ENCODE measurements at places on chromosomes 5 and 9. TPM values are rescaled to one million over a fixed set of nuclear protein-coding genes. Genes with fewer than 3 reads are reported as not detected.

SLCO6A1 gene
- total RNA-seq, result not detected

PMPCA gene
- total RNA-seq, result 74.6 TPM

GFI1B gene
- total RNA-seq, result not detected

TAS2R1 gene
- total RNA-seq, result not detected

- no peak for DNase-seq
- H3K27me3 ChIP-seq, result peaks cover 18% of the 10 kb centered on the region
- H3K4me3 ChIP-seq, result no peak overlapping the region
- H3K4me1 ChIP-seq, result no peaks in the 10 kb centered on the region
Observed at GRCh38 chr5:6353602-6354302, 24.6 kb downstream of the MED10 start.

DNA sequence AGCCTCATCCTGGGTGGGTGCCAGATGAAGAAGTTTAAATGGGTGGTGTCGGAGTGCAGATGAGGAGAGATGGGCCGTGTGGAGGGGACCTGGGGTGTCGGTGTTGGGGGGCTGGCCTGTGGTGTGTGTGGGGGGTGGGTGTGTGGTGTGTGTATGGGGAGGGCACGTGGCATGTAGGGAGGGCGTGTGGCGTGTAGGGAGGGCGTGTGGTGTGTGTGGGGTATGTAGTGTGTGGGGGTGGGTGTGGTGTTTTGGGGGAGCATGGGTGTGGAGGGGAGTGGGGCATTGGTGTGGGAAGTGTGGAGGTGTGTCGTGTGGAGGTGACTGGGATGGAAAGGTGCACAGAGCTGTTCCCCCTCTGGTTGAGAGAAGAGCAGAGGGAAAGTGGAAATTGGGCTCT lies 34.5 kb downstream of the SLC46A2 start:
- peaks cover 16% of the 10 kb centered on the region for H3K4me1 ChIP-seq
- H3K27ac ChIP-seq, result no peak overlapping the region
- no peak overlapping the region for H3K4me3 ChIP-seq
- no peaks in the 10 kb centered on the region for H3K36me3 ChIP-seq
- DNase-seq, result no peak
- H3K27me3 ChIP-seq, result peaks cover 4% of the 10 kb centered on the region

DNA sequence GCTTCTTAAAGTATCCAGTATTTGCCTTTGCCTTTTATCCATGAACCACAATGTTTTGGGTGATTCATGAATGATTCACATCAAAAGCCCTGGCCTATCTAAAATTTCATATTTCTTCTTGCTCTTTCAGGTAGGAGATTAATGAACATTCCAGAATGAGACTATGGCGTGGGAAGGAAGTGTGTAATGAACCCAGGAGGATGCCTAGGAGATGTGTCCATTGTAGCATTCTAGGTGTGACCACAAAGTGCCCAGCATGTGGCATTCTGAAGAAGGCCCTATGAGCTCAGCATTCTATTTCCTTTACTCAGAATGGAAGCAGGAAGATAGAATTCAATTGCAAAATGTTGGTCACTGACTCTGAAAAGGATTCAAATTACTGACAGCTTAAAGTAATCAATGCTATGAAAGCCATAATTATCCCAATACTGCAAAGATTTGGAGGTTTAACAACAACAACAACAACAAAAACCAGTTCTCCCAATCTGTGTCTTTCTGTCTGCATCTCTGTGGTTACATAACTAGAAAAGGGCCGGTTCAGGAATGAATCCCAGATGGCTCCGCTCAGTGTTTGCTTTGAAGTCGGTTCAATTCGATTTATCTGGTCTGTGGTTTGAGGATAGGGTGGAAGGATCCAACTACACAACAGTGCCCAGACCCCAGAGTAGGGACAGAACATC lies 126.7 kb downstream of the FOXD1 start:
- H3K27ac ChIP-seq, result peak overlapping the region; percentile 86
- peaks cover 45% of the 10 kb centered on the region for H3K4me1 ChIP-seq
- peak overlapping the region; percentile 17 for H3K4me3 ChIP-seq
- H3K27me3 ChIP-seq, result peaks cover 2% of the 10 kb centered on the region
- peak; percentile 93 for DNase-seq

GRCh38 chr5:27241564-27242257 lies 203.3 kb upstream of the CDH9 start:
- DNase-seq, result peak; percentile 95
- H3K36me3 ChIP-seq, result peaks cover 27% of the 10 kb centered on the region
- no peaks in the 10 kb centered on the region for H3K27me3 ChIP-seq

GRCh38 chr5:2371419-2371710 lies 380.1 kb downstream of the IRX2 start:
- DNase-seq, result no peak
- H3K36me3 ChIP-seq, result peaks cover 27% of the 10 kb centered on the region
- no peak overlapping the region for H3K4me3 ChIP-seq
- H3K4me1 ChIP-seq, result no peaks in the 10 kb centered on the region

DNA sequence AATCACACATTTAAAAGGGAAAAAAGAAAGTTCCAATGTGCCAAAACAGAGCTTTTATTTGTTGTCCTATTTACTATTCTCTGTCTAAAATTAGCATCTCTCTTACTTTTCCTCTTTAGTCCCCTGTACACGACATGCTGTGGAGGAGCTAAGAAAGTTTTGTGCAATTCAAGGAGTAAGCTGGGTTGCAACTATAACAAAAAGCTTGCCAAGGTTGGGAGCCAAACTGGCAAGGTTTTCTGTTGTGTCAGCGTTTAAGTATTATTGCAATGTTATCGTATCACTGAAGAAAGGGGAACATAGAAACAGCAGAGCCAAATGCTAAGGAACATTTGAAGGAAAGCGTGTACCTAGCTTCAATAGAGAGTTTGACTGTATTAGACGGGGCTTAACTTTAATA lies 680.8 kb downstream of the CETN3 start:
- peaks cover 1% of the 10 kb centered on the region for H3K27me3 ChIP-seq

GRCh38 chr9:34072410-34072809 lies 23.7 kb upstream of the UBAP2 start:
- no peak for DNase-seq
- peaks cover 6% of the 10 kb centered on the region for H3K27me3 ChIP-seq
- no peak overlapping the region for H3K4me3 ChIP-seq
- H3K27ac ChIP-seq, result peak overlapping the region; percentile 60
- H3K36me3 ChIP-seq, result no peaks in the 10 kb centered on the region

DNA sequence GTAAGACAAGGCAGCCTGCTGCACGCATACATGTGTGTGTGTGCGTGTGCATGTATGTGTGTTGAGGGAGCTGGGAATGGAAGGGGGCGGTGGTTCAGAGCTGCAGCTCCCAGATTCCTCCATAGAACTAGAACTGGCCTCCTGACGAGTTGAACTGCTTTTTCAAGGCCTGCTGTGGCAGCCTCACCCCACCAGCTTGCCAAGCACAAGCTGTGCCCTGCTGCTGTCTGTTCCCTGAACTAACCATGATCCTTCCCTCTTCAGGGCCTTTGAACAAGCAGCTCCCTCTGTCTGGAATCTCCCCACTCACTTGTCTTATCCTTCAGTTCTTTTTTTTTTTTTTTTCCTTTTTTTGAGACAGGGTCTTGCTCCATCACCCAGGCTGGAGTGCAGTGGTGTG lies 22.6 kb downstream of the LRSAM1 start:
- DNase-seq, result no peak
- no peak overlapping the region for H3K27ac ChIP-seq
- no peak overlapping the region for H3K4me3 ChIP-seq
- no peaks in the 10 kb centered on the region for H3K4me1 ChIP-seq
- peaks cover 19% of the 10 kb centered on the region for H3K36me3 ChIP-seq

GRCh38 chr5:67575087-67575486 lies 378.5 kb upstream of the CD180 start:
- DNase-seq, result no peak
- H3K4me3 ChIP-seq, result no peak overlapping the region
- H3K27ac ChIP-seq, result no peak overlapping the region
- H3K27me3 ChIP-seq, result no peaks in the 10 kb centered on the region
- peaks cover 4% of the 10 kb centered on the region for H3K4me1 ChIP-seq

DNA sequence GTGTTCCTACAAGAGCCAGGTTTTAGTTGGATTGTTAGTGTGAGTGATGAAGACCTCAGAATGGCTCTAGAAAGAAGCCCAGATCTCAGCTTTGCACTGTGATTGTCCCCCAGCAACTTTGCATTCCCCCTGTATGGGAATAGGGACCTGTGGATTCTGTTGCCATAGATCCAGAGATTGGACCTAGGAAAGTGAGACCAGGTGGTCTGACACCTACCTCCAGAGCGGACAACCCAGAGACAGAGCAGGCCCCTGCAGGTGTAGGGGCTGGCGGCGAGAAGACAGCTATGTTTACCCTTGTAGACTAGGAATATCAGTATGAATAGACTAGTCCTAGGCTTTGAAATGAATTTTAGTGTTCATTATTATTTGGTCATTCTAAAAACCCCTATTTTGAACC lies 53.6 kb downstream of the IRF1 start:
- H3K27me3 ChIP-seq, result no peaks in the 10 kb centered on the region
- 0 out of 2 replicates have a peak overlapping the region, but pooled peaks have one; percentile 50 for H3K4me3 ChIP-seq
- H3K36me3 ChIP-seq, result no peaks in the 10 kb centered on the region
- DNase-seq, result no peak
- H3K27ac ChIP-seq, result peak overlapping the region; percentile 93

DNA sequence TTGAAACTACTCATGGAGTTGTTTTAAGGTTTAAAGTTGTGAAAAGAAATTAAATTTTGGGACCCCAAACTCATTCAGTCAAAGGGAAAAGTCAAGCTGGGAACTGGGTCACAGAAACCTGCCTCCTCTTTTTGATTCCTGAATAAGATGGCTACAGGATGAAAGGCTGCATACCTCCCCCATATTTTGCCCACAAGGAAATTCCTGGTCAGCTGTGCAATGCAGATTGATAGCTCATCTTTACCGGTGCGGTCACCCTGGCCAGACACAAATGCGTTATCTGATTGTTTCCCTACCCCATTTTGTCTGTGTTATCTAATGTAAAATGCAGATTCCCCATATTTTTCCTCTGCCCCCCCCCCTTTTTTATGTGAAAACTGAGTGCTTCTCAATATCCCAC lies 1.3 kb downstream of the HAVCR2 start:
- no peak overlapping the region for H3K4me3 ChIP-seq
- H3K27ac ChIP-seq, result no peak overlapping the region
- no peaks in the 10 kb centered on the region for H3K36me3 ChIP-seq
- peaks cover 13% of the 10 kb centered on the region for H3K27me3 ChIP-seq
- H3K4me1 ChIP-seq, result no peaks in the 10 kb centered on the region
- no peak for DNase-seq

GRCh38 chr9:68738358-68738757 lies 33.3 kb downstream of the PIP5K1B start:
- H3K4me1 ChIP-seq, result no peaks in the 10 kb centered on the region
- no peak overlapping the region for H3K27ac ChIP-seq

- H3K36me3 ChIP-seq, result no peaks in the 10 kb centered on the region
- no peaks in the 10 kb centered on the region for H3K4me1 ChIP-seq
- H3K27ac ChIP-seq, result no peak overlapping the region
- DNase-seq, result no peak
- no peak overlapping the region for H3K4me3 ChIP-seq
- peaks cover 5% of the 10 kb centered on the region for H3K27me3 ChIP-seq
Observed at GRCh38 chr5:169020102-169020501, 280.8 kb downstream of the SLIT3 start.

DNA sequence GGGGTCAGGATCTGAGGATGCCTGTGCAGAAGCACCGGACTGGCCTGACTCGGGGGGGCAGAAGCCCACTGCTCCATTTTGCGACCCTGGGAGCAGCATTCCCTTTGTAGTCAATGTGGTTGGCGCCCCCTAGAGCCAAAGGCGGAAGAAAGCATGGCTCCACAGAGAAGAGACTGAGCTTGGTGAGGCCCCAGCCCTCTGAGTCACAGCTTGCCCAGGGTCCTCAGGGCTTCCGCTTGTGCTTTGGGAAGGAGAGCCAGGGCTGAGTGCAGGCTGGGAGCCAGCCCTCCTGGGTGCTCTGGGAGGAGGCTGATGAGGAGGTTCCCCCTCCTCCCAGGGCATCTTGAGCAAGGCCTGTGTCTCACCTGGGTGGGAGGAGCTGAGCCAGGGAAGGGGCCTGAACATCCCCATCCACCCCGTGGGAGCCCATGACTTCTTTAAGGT lies 5.5 kb upstream of the AQP3 start:
- H3K36me3 ChIP-seq, result no peaks in the 10 kb centered on the region
- peak; percentile 78 for DNase-seq
- peak overlapping the region; percentile 20 for H3K4me3 ChIP-seq
- peaks cover 3% of the 10 kb centered on the region for H3K27me3 ChIP-seq
- H3K27ac ChIP-seq, result peak overlapping the region; percentile 81

DNA sequence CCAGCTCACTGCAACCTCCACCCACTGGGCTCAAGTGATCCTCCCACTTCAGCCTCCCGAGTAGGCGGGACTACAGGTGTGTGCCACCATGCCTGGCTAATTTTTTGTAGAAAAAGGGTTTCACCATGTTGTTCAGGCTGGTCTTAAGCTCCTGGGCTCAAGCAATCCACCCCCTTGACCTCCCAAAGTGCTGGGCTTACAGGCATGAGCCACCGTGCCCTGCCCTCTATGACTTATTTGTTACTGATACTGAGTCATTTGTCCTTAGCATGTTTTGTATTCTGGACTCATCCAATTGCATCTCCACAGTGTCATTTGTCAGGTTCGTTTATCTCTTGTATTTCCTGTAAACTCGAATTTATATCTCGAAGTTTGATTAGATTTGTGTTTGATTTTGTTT lies 2.7 kb upstream of the ITK start:
- no peak for DNase-seq
- no peaks in the 10 kb centered on the region for H3K36me3 ChIP-seq
- no peaks in the 10 kb centered on the region for H3K4me1 ChIP-seq
- no peak overlapping the region for H3K27ac ChIP-seq
- peaks cover 14% of the 10 kb centered on the region for H3K27me3 ChIP-seq

DNA sequence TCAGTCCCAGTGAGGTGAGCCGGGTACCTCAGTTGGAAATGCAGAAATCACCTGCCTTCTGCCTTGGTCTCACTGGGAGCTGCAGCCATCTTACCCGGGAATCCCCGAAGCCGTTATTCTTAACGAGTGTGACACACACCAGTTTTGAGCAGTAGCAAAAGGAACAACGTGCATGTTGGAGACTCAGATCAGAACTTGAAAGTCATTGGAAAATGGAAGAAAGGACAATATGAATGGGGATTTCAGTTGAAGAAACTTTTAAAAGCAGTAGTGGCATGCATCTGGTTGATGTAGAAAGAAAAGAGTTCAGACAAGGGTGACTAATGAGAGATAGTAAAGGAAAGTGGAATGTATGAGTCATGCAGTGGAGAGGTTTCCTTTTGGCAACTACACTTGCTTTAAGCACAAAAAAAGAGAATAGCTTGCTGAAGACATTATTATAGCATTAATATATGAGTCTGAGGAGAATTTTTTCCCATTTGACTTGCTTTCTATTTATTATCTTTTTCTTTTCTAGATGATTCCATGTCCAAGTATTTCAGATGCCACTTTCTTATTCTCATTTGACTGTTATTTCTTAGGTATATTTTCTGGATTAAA lies 44.4 kb upstream of the ANKDD1B start:
- peak overlapping the region; percentile 75 for H3K4me3 ChIP-seq
- H3K27me3 ChIP-seq, result peaks cover 2% of the 10 kb centered on the region
- DNase-seq, result peak; percentile 88
- H3K4me1 ChIP-seq, result peaks cover 51% of the 10 kb centered on the region
- peak overlapping the region; percentile 83 for H3K27ac ChIP-seq
- peaks cover 48% of the 10 kb centered on the region for H3K36me3 ChIP-seq

Data from HFFc6 (cell line).